ENCODE measurements at places on chromosomes 7 and 10.

- no peak for DNase-seq
Measured at GRCh38 chr7:43753271-43753810, 5.1 kb upstream of the BLVRA start.

DNA sequence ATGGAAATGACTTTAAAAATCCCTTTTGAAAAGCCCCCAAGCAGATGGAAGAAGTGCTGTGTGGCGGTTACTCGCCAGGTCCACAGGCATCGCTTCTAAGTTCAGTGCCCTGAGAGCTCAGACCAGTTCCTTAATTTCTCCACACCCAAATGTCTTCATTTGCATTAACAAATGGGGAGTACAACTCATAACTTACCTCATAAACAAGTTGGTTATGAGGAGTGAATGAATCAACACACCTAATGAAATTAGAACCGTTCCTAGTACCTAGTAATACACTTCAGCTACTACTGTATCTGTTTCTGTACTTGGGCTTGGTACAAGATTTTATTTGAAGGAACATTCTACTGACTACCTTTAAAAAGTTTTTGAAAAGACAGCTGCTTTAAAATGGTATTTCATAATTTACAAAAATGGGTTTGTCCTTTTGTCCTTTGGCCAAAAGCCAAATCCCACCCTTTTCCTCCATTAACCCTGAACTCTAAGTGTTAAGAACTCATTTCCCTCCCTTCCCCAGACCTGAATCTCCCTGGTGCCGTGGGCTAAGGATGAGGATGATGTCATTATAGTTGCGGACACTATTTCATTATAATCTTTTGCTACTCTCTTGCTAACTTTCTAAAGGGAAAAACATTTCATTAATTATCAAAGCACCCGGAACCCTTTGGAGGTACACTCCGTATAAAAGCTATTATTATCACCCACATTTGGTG lies 221.5 kb upstream of the CELF2 start:
- no peak for DNase-seq

GRCh38 chr7:111499027-111499426 lies 63.3 kb downstream of the IMMP2L start:
- DNase-seq, result no peak

- no peak for DNase-seq
Measured at GRCh38 chr10:132506711-132507408, 30.7 kb upstream of the INPP5A start.
